Activated T-helper 1 cell treated with Interleukin-2 at 50 U/mL for 16 hours (primary cell): ENCODE measurements at places on chromosomes 13 and 19.

DNA sequence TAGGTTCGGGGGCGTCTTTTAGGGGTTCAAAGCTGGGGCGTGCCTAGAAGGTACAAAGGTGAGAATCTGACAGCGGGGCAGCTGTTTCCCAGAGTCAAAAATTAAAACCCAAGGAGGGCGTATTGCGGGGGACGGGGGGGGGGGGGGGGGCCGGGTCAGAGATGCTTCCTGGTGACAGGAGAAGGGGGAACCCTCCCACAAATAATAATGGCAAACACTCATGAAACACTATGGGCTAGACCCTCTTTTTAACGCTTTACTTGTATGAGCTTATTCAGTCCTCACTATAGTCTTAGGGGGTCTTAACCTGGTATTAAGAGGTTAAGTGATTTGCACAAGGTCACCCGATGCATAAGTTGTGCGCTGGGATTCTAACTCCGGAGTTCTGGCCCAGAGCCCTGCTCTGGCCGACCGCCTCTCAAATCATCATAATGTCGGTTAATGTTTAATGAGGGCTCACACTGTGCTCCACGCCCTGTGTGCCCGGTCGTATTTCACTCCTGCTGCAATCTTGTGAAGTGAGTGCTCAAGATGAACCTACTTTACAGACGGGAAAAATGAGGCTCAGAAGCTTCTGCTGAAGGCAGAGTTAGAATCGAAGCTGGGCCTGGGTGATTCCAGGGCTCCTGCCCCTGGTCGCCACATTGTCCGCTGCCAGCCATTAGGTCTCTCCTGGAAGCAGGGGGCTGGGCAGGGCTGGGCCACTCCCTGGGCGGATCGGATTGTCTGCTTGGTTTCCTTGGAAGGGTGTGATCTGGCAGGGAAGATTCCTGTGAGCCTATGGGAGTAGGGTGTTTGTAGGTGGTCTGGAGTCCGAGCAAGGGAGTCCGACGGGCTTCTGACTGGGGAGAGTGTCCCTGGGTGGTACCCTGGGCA is 964 bp downstream of the PAK4 start:
- DNase-seq: no peak

DNA sequence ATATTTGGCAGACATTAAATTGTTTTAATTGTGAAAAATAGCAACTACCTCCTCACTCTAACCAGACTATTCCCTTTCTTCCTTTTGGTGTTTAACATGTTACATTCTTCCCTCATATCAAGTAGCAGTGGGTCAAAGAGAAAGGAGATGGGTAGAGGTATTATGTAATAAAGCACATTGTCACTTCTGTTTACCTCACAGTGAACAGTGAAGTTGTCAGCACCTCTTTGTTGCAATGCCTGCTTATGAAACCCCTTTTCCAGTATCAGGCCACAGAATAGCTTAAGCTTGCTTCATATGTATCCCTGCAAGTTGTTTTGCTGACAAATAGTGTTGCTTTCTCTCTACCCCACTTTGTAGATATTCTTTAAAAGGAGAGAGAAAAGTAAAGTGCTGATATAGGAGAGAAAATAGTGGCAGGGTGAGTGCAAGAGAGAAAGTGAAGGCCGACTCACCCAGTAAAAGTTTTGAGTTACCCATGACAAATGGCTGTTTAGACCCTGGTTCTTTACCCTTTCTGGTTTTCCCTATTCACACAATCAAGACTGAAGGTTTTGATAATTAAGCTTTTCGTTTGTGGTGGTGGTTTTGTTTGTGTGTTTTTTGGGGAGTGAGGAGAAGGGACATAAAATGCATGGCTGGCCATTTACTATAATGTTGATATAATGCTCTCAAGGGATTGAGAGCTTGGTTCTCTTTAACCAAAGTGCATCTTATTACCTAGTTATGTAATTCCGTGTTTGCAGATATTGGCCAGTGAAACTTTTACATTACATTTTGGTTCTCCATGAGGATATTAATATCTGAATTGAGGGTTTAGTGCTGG is 3.7 kb downstream of the ITM2B start:
- DNase-seq: no peak

GRCh38 chr19:16645140-16645539 is 14.8 kb downstream of the SMIM7 start:
- DNase-seq: no peak

- DNase-seq: no peak
These were observed 21.7 kb downstream of the ZNF283 start for GRCh38 chr19:43848821-43849220.

DNA sequence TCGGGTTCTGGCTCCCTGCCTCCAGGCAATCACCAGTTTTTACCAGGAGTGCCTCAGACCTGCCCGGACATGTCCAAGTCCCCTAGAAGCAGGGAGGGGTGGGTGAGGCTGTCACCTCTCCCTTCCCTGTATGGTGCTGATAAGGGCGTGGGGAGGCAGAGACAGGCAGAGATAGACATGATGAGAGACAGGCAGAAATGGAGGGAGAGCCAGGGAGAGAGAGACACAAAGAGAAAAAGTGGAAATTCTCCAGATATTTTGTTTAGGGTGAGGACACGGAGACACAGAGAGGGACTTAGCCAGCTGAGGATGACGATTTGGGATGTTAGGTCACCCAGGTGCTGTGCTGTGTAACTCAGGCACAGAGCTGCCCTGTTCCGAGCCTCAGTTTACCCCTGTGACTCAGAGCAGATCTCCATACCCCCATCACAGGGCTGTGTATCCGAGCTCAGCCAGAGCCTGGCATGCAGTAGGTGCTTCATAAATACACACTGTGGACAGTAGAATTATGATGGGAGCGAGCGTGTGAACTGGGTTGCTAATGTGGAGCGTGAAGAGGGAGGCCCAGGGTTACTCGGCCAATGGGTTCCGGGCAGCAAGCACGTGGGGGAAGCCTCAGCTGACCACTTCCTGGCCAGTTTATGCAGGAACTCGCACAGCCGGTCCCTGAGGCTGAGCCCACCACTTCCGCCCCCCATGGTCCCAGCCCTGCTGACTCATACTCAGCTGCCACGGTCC is 11.9 kb upstream of the GDF15 start:
- peak; percentile 8 for DNase-seq

DNA sequence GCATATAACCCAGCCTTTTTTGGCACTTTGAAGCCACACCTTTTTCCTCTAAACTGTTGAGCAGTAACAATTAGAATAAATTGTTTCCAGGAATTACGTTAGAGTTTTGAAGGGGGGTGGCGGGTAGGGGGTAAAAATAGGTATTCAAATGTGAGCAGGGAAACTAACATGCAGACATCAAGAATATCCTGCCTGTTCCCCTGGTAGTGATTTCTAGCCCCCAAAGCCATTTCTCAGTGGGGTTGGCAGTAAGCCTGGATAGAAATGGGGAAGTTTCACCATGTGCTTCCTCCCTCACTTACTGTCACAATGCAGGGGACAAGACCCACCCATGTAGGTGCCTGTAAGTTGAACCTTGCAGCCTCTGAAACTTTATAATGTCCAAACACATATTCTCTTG is 3.8 kb downstream of the DOCK9 start:
- DNase-seq: no peak

DNA sequence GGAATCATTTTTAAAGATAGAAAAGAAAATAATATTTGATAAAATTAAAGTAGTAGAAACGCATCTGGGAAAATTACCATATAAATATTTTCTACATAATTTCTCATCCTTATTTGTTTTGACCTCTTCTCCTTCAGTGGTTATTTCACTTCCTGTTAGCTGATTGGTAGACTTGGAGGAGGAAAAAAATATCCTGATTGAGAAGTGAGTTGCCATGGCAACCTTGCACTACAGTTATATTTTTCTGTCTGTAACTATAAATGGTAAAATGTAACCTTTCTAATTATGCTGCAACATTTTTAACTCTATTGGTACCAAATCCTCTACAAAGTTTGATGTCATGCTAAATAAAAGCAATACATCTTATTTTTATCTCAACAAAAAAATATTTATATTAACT is 45.2 kb downstream of the SCEL start:
- DNase-seq: no peak

DNA sequence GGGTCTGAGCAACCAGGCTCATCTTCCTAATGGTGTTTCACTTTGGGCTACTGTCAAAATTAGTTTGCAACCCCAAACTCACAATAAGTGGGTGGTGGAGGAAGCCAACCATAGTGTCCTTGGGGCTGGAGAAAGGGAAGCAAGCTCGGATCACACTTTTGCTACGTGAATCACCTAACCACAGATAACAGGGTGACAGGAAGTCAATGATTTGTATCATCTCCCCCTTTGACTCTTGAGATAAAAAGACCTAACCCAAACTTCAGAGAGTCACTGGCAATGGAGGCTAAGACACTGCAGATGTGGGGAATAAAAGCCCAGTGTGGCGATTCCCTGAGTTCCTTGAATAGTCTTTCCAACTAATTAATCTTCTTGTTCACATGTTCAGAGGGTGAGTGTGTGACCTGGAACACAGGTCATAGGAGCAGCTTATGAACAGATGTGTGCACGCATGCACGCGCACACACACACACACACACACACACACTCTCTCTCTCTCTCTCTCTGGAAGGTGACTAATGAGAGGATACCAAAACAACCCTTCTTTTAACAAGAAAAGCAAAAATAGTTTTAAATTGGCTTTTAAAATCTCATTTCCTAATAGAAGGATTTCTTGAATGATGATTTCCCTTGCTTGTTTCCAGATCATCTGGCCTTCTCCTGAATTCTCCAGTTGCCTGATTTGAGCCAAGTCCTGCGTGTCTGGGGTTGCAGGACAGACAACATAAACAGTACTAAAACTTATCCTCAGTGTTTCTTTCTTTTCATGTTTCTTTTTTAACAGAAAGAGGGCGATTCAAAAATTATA is 21.2 kb upstream of the DOCK9 start:
- peak; percentile 4 for DNase-seq

DNA sequence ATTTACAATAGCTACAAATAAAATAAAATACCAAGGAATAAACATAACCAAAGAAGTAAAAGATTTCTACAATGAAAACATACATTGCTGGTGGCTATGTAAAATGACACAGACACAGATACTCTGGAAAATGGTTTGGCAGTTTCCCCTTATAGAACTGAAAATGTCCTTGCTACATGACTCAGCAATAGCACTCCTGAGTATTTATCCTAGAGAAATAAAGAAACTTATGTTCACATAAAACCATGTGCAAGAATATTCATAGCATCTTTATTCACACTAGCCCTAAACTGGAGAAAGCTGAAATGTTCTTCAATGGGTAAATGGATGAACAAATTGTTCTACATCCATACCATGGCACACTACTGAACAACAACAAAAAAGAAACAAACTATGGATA is 100.2 kb upstream of the RFC3 start:
- DNase-seq: no peak
